Stimulated activated CD4-positive, alpha-beta T cell treated with anti-CD3 and anti-CD28 coated beads, Interleukin-4, amount 100 ng/mL, for 4 hours (primary cell): ENCODE measurements at places on chromosomes 3 and 15.

GRCh38 chr3:154421083-154421482, 8.9 kb downstream of the GPR149 start:
- no peak for DNase-seq

GRCh38 chr15:68709876-68710275, 110.8 kb downstream of the ANP32A start:
- no peak for DNase-seq

DNA sequence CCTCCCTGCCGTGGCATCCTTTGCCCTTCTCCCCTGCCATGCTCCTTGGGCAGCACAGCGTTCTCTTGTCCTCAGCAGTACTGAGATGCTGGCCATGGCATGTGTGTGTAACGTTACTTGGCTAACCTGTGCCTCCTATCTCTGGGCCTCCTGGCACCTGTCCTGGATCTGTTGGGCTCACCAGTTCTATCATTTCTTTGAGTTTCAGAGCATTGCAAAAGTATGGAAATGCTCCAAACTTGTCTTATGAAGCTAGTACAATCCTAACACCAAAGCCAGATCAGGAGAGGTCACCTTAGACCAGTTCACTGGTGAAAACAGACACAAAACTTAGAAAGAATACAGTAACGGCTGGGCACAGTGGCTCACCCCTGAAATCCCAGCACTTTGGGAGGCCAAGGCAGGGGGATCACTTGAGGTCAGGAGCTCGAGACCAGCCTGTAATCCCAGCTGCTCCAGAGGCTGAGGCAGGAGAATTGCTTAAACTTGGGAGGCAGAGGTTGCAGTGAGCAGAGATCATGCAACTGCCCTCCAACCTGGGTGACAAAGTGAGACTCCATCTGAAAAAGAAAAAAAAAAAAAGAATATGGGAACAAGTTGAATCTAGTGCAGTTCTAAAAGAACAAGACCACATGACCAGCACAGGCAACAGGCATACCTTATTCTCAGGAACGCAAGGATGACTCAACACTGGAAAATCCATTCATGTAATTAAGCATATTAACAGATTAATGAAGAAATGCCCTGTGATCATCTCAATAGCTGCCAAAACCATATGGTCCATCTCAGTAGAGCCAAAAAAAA, 62.4 kb upstream of the TRPM1 start:
- no peak for DNase-seq

DNA sequence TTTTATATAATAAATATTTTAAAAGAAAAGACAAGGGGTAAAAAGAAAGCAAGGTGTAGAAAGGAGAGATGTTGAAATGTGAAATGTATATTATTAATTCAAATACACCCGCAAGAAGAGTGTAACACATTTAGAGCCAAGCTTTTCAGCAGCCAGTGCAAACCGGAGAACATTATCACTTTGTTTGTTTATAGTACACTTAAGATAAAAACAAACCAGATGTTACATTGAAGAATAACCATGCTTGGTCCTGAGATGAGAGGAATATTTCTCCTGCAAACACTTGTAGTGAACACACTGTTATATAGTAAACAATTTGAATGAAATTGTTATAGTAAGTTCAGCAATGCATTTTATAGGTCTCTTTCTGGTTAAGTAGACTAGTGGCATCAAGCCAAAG, 1441.5 kb downstream of the OTOL1 start:
- DNase-seq: no peak

DNA sequence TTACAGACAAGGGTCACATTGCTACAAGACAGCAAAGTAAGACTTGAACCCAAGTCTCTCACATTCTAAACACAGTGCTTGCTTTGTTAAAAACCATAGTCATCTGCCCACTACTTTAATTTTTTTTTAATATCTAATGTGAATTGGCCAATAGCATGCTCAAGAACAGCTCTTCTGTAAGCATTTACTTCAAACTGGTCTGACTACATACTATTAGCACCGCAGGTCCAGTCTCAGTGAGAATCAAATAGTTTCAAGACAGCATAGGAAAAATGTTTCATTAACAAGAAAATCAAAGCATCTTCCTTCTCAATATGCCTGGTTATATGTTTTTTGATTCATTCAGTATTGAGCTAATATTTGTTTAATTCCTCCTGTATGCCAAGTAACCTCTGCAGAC, 419.9 kb downstream of the ERC2 start:
- DNase-seq: no peak

- no peak for DNase-seq
These were observed 94.0 kb downstream of the OCA2 start for GRCh38 chr15:28005004-28005527.

DNA sequence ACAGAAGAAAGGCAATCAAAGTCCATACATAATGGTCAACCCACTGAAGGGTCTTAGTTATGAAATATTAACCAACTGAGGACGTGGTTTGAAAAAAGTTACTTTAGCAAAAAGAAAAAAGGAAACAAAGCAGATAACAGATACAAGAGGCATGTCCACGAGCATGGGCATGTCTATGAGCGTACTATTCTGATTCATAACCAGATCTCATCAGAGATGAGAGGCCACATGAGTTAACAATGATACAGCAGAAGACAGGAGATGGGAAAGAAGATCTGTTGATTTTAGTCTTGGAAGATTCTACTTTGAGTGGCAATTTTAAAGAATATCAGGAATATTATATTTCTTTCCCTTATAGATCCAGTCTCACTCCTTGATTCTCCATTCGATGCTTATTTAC, 262.9 kb upstream of the SLITRK3 start:
- DNase-seq: no peak

GRCh38 chr3:170531657-170532335, 54.1 kb downstream of the SLC7A14 start:
- DNase-seq: no peak

DNA sequence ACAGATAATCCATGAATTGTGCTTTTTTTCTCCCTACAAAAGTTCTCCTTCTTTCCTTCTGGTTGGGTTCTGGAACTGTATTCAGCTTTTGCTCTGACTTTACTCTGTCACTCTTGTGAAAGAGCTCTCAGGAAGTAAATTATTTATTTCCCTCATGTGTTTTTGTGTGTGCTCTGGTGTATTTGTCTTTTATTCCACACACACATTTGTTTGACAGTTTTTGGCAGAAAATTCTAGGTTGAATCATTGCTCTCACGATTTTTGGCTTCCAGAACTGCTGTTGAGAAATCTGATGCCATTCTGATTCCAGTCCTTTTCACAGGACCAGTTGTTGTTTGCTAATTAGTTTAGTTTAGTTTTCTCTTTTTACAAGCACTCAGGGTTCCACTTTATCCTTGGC, 172.8 kb downstream of the PLCH1 start:
- no peak for DNase-seq

GRCh38 chr3:141388823-141389621, 20.7 kb downstream of the ZBTB38 start:
- no peak for DNase-seq

DNA sequence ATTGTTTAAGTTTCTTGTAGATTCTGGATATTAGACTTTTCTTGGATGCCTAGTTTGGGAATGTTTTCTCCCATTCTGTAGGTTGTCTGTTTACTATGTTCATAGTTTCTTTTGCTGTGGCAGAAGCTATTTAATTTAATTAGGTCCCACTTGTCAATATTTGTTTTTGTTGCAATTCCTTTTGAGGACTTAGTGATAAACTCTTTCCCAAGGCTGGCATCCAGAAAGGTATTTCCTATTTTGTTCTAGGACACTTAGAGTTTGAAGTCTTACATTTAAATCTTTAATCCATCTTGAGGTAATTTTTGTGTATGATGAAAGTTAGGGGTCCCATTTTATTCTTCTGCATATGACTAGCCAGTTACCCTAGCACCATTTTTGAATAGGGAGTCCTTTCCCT, 54.9 kb downstream of the MME start:
- DNase-seq: no peak
